ENCODE measurements at places on chromosomes 3 and 15.

- no peak for DNase-seq
Measured at GRCh38 chr3:141051443-141052200, 475 bp downstream of the SPSB4 start.

DNA sequence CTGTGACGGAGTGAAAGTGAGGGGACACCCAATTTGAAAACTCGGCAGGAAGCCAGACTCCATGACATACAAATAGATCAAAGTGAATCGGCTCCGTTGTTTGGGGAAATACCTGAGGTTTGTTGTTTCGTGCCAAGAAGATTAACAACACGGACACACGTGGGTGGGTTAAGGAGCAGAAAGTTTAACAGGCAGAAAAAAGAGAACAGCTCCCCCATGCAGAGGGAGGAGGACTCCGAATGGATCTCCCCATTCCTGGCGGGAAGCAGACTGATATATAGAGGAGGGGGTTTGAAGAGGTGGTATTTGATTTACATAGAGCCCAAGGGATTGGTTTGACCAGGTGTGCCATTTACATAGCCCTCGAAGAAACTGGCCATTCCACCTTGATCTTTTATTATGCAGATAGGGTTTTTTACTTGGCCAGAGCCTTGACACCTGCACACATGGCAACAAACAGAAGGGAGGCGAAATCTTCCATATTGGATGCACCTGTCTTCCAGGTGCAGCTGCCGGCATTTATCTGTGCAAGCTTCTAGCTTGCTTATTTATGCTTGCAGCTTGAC is 4.8 kb upstream of the SACM1L start:
- DNase-seq: no peak

GRCh38 chr3:125185805-125186204 is 26.7 kb downstream of the SLC12A8 start:
- DNase-seq: no peak

DNA sequence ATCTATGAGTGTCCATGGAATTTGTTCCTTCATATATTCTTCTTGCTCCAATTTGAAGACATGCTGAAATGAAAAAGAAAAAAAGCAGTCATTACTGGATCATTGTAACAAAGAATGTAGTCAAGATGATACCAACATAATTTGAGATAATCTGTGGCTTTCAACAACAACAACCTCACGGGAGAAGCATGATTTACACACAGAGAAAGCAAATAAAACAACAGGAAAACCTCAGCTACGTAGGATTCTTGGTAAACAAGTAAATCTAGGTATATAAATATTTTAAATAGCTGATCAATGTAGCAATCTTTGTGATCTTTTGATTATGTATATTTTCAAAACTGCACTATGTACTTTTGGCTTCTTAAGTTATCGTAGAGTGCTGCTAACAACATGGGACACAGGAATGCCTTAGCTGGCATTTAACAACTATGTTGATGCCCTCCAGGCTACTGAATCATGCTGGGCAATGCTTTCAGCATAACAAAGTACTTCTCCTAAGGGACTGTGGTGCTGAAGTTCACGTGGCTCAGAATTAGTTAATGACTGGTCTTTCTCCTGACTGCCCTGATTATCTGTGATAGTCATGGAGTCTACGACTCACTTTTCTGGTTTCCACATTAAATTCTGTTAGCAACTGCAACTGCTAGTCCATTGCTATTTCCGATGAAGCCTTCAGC is 96.5 kb upstream of the MYO5C start:
- DNase-seq: no peak

GRCh38 chr15:39230205-39230907 is 350.5 kb upstream of the THBS1 start:
- no peak for DNase-seq

GRCh38 chr3:59798372-59799086 is 748.7 kb upstream of the CFAP20DC start:
- DNase-seq: no peak

DNA sequence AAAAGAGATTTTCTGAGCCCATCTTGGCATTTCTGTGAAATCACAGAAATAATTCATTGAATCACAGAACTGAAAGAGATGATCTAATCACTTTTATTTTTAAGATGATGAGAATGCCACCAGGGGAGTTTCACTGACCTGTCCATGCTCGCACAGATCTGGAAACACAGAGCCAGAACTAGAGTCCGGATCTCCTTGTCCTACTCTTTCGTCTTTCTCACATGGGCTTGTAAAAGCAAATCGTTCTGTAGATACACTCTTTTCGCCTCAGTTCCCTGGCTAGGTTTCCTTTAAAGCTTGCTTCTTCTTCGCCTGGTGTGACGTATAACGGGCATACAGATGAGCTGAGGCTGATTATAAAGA is 122.5 kb upstream of the SPRED1 start:
- no peak for DNase-seq

GRCh38 chr15:49225572-49226281 is 55.7 kb downstream of the GALK2 start:
- DNase-seq: no peak

Data from hematopoietic multipotent progenitor cell (in vitro differentiated cells).